Activated T-cell treated with anti-CD3 and anti-CD28 coated beads for 48 hours (primary cell): ENCODE measurements at places on chromosomes 12 and 14.

GRCh38 chr12:116821291-116821690 lies 60.0 kb downstream of the HRK start:
- no peak for DNase-seq

DNA sequence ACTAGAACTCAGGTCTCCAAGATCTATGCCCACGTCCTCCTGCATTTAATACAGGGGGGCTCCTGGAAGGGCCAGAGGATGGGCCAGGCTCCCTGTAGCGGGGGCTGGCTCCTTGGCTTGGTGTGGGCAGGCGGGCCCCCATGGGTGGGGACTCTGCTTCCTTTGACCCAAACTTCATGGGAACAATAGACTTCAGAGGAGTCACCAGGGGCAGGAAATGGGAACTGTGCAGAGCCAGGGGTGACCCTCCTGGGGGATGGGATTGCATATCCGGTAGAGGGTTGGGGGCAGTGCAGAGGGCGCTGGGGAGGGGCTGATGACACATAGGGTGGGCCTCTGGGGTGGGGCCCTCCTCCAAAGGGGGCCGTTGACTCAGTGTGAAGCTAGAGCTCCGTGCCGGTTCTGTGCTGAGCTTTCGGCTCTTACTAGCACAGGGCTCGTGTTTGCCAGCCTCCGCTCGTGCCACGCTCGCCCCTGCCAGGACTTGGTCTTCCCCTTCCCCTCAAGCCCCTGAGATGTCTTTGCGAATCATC lies 4.6 kb downstream of the TEAD4 start:
- no peak for DNase-seq

- DNase-seq = no peak
Observed at GRCh38 chr14:43729143-43729542, 777.9 kb downstream of the FSCB start.

- DNase-seq = peak; percentile 13
Observed at GRCh38 chr12:12072064-12072760, 1.5 kb downstream of the BCL2L14 start.

DNA sequence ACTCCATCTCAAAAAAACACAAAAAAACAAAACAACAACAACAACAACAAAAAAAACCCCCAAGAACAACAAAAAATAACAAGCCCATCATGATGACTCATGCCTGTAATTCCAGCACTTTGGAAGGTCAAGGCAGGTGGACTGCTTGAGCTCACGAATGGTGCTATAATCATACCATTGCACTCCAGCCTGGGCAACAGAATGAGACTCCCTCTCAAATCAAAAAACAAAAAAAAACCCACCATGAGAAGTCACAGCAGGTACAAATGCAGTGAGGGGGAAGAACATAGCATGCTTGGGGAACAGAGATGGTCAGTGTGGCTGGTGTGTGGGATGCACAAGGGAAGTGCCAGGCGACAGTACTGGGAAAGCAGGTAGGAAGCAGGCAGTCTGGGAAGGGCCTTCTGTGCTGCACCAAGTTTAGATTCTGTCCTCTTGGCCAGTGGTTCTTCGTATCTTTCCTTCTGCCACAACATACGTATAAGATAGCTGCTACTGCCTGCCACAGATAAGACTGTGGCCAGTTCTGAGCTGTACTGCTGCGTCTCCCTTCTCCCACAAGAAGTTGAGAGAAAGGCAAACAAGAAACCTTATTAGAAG lies 28.0 kb downstream of the ATG14 start:
- no peak for DNase-seq

DNA sequence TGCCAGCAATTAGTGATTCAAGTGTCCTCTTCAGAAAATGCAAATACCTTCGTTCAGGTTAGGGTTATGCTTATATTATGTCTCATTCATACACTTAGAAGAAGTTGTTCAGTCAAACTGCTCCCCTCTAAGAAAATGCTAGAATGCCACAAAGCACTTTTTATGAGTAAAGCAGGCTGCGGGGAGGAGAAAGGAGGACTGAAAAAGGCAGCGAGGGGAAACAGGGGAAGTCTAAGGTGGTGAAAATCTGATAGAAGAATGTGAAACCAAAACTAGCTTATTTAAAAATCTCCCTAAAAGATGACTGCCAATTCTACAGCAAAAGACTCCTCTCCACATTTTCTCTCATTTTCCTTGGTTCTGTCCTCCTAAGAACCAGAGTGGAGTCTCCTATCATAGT lies 70.1 kb downstream of the PRKD1 start:
- no peak for DNase-seq

DNA sequence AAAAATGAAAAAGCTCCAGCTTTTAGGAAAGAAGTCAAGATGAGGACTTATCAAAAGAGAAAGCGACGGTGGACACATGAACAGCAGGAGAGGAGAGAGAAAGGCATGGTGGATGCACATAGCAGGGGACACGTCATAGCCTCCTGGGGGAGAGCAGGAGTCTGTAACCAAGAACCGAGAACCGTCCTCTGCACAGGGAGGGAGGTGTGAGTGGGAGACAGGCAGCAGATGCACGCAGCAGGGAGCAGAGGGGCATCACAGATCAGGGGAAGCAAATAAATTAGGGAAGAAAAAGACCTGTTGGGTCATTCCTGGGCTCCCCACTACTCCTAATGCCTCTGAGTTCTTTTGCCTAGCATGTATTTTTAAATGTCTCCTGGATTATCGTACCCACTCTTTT lies 138.1 kb upstream of the RMST start:
- no peak for DNase-seq

DNA sequence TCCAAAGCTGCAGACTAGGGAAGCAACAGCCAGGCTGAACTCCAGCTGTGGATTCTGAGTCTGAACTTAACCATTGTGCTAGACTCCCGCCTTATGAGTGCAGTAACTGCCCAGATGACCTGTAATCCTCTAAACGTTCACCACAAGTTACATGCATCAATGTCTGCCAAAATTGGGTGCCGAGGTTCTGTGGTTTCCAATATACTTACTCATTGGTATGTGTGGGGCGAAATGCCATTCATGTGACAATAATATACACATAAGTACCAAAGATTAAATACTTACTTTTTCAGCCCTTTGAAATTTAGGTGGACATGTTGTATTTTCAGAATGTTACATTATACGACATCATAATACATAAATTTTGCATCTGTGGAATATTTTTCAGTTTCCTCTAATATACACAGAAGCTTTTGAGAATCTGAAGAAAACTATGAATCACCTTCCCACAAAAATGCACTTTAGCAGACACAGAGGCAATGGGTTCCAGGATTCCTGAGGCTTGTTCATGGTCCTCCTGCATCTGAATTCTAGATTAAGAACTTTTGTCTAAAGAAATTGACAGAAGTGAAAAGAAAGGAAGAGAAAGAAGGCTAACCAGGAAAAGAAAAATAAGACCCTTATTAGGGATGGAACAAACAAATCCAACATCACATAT lies 31.7 kb downstream of the GRIP1 start:
- no peak for DNase-seq

DNA sequence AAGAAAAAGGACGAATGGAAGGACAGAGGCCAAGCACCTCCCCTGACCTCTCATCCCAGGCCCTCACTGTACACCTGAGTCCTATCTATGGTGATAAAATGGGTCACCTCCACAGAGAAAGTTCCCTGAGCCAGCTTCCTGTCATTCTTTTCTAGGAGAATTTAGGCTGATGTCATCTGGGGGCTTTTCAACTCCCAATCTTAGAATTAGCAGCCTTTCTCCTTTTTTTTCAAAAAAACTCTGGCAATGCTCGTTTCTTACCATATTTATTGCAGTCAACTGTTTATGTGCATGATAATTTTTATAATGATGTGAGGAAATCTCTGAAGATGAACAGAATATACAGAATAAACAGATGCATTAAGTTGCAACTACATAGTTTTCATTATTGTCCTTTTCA lies 177.6 kb downstream of the SNAPC1 start:
- DNase-seq = no peak

DNA sequence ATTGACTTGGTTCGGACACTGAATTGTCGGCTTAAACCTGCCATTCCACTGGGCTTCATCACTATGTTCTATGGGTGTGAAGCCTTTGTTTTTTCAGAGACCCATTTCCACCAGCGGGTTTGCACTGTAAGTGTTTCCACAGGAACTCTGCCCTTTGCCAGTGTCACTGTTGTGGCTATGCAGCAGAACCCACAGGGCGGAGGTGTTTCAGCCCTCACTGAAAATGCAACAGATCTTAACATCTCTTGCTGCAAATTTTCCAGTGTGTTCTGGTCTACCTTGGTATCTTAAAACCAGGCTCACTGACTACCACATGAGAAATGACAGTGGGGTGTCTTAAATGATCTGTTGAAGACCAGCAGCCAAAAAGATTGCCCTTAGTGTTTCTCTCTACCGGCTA lies 21.1 kb downstream of the PRKCH start:
- peak; percentile 71 for DNase-seq

GRCh38 chr12:94597268-94597667 lies 53.1 kb downstream of the TMCC3 start:
- no peak for DNase-seq

DNA sequence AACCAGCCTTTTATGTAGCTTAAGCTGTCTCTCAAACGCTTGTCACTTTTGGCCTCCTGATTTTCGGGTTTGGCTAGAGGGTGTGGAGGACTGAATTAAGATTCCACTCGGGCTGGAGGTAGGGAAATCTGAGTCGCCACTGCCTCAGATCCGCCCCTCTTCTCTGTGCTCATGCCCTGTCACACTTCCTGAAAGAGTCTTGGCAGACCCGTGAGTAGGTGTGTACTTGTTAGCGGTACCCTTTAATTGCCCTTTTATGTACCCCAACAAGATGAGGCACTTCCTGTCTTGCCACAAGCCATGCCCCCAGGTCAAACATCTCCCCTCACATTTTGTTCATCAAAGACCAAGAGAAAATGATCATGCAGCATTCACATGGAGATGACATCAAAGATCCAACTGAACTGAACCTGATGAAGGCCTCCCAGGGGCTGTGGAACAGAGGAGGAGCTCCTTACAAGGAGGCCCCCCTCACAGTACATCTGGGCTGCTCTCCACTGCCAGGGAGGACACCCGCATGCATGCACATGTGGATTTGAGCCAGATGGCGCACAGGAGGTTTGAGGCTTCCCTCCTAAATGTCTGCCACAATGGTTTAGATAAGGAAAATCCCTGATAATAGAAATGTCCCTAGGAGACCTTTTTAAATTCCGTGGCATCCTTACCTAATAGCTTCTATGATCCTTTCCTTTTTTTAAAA lies 86.5 kb upstream of the CDKN3 start:
- no peak for DNase-seq

DNA sequence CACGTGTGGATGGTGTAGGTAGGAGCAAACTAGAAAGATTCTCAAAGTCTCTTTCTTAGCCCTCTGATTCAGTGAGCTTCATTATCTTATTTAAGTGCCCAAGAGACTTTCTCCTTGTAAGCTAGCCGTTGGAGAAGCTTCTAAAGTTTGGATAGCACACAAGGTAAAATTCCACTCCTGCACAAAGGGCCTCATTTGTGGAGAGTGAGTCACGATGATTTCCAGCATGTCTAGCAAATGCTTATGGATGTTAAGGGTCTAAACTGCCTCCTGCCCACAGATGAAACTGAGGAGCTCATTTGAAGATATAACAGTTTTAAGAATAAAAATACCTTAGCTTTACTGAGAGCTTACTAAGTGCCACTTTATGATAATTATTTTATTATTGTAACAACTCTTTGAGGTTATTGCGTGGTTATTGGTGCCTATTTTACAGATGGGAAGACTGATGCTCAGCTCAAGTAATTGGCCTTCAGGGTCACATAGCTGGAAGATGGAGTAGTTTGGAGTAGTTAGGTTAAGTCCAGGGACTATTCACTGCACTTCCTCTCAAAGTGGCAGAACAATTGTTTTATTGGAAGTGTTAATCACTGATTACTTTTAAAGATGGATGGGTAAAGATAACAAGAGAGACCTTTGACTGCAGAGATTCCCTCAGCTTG lies 78.7 kb upstream of the HIF1A start:
- no peak for DNase-seq

DNA sequence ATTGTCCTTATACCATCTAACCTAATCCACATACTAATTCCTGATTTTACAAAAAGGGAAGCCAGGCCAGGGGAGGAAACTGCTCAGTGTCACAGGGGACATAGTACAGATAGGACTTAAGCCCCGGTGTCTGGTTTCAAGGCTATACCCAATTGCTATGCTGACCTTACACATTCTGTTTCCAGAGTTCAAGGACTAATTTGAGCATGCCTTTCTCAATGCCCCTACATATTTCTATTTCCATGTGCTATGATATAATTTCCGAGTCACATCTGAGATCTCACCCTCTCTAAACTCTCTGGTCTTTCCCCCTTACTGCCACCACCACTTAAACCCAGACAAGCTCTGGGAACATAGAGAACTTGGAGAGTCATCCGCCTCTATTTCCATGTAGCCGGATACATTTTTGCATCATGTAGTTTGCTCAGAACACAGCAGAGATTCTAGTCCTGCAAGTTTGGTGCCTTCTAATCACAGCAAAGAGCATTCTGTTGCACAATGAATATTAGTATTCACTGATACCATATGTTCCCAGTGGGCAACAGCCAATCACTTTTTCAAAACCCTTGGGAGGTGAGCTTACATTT lies 34.2 kb downstream of the PPM1H start:
- DNase-seq = no peak

- no peak for DNase-seq
Observed at GRCh38 chr14:71220462-71220861, 313.2 kb downstream of the PCNX1 start.

DNA sequence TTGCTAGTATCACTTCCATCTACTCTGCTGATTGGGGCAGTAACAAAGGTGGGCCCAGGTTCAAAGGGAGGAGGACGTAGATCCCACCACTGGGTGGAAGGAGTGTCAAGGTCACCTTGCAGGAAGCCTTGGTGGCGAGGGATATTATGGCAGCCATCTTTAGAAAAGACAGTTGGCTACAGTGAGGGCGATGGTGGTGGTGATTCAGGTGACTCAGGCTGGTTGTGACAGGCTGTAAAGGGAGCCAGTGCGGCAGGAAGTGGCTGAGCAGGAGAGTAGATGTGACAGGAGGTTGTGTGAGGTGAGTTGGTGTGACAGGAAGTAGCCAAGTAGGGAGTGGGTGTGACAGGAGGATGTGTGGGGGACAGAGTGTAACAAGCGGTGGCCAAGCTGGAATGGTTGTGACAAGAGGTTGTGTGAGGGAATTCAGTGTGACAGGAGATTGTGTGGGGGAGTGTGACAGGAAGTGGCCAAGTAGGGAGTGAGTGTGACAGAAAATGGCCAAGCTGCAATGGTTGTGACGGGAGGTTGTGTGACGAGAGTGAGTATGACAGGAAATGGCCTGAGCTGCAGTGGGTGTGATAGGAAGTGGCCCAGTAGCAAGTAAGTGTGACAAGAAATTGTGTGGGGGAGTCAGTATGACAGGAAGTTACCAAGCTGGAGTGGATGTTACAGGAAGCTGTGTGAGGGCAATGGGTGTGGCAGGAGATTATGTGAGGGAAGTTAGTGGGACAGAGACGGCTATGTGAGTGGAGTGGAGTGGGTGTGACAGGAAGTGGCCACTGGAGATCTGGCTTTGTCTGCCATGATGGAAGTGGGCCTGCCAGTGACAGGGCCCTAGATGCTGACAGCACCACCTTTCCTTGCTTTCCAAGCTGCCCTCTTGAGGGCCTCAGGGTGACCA lies 136.5 kb upstream of the MYL2 start:
- peak; percentile 53 for DNase-seq
